ENCODE measurements at places on chromosomes 5 and 9.

DNA sequence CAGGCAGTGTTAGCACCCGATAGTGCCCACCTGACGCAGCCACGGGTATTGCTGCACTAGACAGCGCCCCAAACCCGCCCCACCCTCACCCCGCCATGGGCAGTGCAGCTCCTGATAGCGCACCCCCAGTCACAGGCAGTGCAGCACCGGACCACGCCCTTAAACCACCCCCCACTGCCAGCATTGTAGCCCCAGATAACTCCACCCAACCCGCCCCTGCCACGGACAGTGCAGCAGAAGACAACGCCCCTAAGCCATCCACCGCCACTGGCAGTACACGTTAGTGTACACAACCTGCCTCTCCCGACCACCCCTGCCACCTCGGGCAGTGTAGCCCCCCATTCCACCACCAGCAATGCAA is 825 bp upstream of the PCAT7 start:
- no peak for DNase-seq

DNA sequence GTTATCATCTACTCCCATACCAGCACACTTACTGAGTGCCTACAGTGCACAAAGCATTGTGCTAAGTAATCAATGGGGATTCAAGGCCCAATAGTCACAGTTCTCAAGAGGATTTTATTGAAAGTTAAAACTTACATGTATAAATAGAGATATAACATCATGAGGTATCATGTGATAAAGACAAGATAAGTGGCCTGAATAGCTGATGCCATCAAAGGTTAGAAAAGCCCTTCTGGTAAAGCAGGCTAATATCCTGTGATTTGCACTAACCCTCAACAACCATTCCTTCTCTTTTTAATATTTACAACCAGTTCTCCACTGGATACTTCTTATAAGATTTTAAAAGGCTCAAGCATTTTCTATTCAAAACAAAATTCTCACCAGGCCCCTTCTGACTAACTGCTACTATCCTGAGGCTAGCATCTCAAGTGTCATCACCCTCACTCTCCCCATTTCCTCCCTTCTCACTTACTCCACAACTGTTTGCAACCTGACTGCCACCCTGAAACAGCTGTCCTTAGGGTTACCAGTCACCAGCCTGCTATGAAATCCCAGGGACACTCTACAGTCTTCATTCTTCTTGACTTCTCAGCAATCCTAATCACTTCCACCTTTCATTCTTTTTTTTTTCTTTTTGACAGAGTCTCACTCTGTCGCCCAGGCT is 377.9 kb downstream of the ENC1 start:
- DNase-seq = no peak

DNA sequence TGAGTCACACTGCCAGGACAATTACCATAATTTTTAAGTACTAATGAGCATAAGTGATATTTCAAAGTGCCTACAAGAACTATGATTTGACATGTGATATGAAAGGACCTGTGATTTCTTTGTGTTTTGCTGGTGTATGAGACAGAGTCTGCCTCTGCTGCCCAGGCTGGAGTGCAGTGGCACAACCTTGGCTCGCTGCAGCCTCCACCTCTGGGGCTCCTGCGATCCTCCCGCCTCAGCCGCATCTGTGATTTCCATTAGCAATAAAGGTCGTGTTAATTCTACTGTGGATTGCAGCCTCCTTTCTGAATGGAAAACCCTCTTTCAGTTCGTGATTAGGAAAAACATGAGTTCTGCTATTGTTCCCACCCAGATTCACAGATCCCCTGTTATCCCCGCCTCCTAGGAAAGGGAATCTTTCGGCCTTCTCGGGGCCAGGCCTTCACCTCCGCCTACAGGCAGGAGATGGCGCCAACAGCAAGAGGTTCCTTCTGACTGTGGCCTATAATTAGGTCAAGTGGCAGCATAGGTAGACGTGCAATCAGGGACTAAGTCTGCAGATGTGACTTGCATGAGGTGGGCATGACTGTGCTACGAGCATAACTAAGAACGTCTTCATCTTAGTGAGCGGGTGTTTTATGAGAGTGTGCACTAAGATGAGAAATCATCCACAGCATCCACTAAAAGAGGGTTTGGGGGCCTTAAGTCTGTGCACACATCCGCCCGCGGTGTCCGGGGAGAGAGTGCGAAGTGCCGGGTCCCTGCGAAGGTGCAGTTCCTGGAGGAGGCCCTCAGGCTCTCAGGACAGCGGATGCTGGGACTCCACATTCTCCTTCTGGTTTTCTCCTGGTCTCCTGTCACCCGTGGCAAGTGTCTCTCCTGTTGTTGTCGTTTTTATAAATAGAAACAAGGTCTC is 23.1 kb downstream of the TRIM7 start:
- DNase-seq = peak; percentile 81

GRCh38 chr5:97628807-97629206 is 445.8 kb upstream of the RIOK2 start:
- DNase-seq = peak; percentile 26

DNA sequence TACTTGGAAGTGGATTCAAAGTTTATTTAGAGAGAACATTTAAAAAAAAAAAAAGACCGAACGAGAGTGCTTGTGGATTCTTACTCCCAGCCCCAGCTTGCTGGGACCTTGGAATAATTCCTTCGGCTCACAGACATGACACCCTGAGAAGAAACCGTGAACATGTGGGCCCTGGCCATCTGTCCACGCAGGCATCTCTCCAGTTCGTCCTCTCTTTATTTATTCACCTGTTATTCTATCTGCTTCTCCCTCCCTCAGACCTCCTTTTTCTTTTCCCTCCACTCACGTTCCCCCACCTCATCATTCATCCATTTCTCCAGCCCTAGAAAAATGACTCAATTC is 93.7 kb upstream of the PHYKPL start:
- no peak for DNase-seq

DNA sequence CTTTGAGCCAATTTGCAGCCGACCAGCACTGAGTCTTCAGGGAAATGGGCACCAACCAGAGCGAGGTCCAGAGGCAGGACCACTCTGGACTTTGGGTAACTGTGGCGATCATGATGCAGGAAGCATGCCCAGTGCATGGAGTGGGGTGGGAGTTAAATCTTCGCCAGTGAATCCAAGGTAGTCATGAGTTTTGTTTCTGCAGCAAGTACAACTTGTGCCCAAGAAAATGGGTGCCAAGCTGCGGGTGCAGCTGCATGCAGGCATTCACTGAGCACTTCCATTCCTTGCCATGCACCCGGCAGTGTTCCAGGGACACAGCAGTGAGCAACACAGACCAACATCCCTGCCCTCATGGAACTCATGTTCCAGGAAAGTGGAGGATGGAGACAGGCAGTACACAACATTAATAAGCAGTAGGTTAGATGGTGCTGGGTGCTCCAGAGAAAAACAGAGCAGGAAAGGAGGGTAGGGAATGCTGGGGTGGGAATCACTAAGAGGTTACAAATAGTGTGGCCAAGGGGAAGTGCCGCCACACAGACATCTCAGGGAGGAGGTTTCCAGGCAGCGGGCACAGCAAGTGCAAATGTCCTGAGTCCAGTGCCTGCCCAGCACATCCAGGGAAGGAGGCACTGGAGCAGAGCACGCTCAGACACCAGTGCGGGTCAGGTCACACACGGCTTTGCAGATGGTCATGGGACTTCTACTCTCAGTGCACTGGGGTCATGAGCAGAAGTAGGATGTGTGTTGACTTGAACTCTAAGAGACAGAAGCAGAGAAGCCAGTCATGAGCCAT is 48.2 kb upstream of the LMX1B start:
- DNase-seq = no peak

- DNase-seq = no peak
These were observed 172.5 kb upstream of the PTPRD start for GRCh38 chr9:10785255-10785654.

- no peak for DNase-seq
These were observed 7.9 kb upstream of the MED10 start for GRCh38 chr5:6386271-6386670.

Data from adipocyte (in vitro differentiated cells).